ENCODE measurements at places on chromosomes 4 and X.

DNA sequence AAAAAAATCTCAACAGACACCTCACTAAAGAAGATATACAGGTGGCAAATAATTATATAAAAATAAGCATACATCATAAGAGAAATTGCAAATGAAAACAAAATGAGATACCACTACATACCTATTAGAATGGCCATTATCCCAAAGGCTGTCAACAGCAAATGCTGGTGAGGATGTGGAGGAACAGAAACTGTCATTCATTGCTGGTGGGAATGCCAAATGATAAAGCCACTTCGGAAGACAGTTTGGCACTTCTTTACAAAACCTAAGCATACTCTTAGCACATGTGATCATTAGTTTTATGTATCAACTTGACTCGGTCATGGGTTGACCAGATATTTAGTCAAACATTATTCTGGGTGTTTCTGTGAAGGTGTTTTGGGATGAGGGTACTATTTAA lies 13.5 kb upstream of the MANBA start:
- DNase-seq: no peak

DNA sequence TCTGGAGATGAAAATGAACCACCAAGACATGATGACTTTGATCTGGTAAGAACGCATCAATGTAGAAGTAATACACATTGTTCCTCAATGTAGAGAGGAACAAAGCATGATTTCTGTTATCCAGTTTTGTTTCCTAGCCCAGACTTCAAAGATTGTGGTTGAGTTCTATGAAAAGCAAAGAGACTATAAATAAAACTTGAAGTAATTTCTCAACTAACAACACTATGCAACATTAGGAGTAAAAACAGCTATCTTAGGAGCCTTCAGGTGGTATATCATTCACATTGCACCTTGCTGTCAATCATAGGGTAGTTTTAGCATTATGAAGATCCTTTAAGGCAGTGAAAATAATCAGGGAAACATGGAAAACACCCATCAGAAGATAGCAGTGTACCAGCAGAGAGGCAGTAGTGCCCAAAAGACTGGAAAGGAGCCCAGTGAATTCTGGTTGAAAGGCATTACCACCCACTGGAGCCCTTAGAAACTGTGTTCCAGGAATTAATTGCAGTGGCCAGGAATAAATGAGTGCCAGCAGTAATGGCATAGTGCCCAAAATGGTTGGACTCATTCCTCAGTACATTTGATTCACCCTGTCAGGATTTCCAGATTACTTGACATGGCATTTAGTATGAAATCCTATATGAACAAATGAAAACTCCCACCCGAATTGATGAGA lies 300.7 kb upstream of the CXXC4 start:
- DNase-seq: no peak

- DNase-seq: no peak
Measured at GRCh38 chrX:2135421-2135820, 365.4 kb downstream of the DHRSX start.

DNA sequence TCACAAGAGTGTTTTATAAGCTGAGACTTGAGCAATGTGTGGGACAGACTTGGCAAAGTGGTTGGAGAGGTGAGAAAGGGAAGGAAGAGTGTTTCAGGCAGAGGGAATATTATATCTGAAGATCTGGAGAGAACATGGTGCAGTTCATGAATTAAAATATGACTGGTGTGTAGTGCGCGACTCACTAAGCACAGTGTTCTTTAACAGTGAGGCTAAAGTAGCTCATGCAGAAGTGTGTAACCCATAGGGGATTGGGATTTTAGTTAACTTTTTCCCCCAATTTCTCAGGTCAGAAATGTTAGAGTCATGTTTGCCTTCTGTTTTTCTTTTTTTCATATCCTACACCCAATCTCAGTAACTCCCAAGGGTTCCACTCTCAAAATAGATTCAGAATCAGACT lies 9.7 kb downstream of the MTHFD2L start:
- no peak for DNase-seq

DNA sequence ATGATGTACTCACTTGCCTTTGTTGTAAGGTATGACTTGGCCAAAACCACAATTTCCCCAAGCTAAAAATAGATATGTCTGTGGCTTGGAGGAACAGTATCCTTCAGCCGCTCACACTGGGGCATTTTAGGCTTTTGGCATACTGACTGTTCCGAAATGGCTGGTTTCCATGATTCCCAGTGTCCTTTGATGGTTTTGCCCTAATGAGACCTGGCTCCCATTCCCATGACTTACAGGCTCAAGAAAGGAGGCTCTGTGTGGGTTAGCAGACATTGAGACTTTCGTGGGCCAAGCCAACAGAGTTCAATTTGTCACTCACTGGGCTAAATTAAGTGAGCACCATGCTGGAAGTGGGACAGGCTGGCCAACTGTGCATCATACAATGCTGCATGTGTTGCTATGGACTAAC lies 150.6 kb downstream of the CEP135 start:
- no peak for DNase-seq

- DNase-seq: no peak
Measured at GRCh38 chr4:89410687-89411086, 103.1 kb upstream of the GPRIN3 start.

DNA sequence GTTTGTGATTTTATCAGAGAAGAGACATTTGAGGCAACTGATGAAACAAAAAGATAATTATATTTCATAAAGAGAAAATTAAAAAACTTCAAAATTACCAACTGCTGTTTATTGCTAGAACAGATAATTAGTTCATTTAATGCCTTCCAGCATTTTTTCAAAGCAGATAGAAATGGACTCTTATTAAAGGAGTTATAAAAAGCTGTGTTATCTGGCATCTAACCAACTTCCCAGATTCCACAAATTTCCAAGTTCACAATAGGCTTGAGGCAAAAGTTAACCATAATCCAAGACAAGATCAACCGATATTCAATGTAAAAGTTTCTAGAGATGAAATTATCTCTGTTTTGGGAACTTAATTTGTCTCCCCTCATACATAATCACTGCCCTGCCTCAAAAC lies 152.4 kb downstream of the TSPAN5 start:
- DNase-seq: no peak

DNA sequence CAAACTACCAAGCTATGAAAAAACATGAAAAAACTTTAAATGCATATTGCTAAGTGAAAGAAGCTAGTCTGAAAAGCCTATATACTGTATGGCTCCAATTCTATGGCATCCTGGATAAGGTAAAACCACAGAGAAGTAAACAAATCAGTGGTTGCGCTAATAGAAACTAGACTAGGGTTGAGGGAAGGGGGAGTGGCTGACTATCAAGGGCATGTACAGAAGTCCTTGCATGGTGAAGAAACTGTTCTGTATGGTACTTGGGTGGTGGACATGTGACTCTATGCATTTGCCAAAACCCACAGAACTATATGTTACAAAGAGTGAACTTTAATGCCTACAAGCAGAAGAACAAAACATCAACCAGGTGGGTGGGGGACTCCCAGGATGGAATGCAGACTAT lies 96.8 kb downstream of the MTMR1 start:
- no peak for DNase-seq

DNA sequence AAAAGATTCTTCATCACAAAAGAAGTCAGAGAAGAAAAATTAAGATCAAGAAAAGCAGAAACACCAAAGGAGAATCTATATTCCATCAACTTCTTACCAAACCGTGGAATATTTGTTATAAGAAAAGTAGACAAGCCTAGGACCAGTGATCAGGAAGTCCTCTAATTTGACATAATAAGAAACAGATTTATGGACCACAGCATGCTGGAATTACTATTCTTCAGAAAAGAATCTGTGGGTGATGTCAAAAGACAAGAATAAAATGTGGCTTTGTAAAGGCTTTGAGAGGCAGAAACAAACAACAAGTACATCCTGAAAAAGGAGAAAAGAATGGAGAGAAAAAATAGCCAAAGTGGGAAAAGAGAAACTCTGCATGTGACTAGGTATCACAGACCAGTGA lies 123.3 kb downstream of the SLC10A7 start:
- DNase-seq: no peak

All from hepatic stellate cell (primary cell).